ENCODE measurements at places on chromosomes 4 and X.

DNA sequence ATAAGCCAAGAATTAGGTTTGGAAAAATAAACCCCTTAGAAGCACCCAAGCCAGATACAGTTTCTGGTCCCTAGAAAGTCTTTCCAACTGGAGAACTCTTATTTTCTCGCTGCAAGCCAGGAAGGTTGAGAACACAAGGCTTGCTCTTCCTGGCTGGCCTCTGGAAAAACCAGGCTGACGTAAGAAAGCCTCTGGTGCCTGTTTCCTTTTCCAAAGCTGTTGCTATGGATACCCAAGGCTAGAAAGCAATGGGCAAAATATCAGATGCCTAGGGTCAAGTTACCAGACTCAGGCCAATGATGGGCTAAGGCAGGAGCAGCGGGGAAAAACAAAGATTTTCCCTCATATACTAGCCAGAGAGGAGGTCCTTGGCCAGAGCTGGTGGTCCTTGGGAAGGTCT lies 281.6 kb downstream of the KLHL13 start:
- no peak for DNase-seq
- H3K27me3 ChIP-seq: no peaks in the 10 kb centered on the region
- H3K27ac ChIP-seq: no peak overlapping the region
- no peaks in the 10 kb centered on the region for H3K4me1 ChIP-seq

GRCh38 chr4:157057218-157057617 lies 18.7 kb upstream of the GLRB start:
- no peak for DNase-seq

GRCh38 chr4:159048166-159048886 lies 54.6 kb upstream of the RAPGEF2 start:
- H3K36me3 ChIP-seq: no peaks in the 10 kb centered on the region
- peak overlapping the region; percentile 68 for H3K4me3 ChIP-seq
- peaks cover 13% of the 10 kb centered on the region for H3K4me1 ChIP-seq

GRCh38 chr4:34196375-34196774 lies 2047.9 kb downstream of the ARAP2 start:
- no peaks in the 10 kb centered on the region for H3K27me3 ChIP-seq
- H3K4me1 ChIP-seq: no peaks in the 10 kb centered on the region
- no peak for DNase-seq
- no peak overlapping the region for H3K4me3 ChIP-seq
- no peaks in the 10 kb centered on the region for H3K36me3 ChIP-seq

GRCh38 chrX:20857746-20858145 lies 516.5 kb upstream of the CNKSR2 start:
- H3K27ac ChIP-seq: no peak overlapping the region
- H3K4me3 ChIP-seq: no peak overlapping the region

- H3K27me3 ChIP-seq: no peaks in the 10 kb centered on the region
- no peaks in the 10 kb centered on the region for H3K36me3 ChIP-seq
- DNase-seq: no peak
- no peaks in the 10 kb centered on the region for H3K4me1 ChIP-seq
Measured at GRCh38 chr4:8910100-8910821, 38.6 kb upstream of the HMX1 start.

DNA sequence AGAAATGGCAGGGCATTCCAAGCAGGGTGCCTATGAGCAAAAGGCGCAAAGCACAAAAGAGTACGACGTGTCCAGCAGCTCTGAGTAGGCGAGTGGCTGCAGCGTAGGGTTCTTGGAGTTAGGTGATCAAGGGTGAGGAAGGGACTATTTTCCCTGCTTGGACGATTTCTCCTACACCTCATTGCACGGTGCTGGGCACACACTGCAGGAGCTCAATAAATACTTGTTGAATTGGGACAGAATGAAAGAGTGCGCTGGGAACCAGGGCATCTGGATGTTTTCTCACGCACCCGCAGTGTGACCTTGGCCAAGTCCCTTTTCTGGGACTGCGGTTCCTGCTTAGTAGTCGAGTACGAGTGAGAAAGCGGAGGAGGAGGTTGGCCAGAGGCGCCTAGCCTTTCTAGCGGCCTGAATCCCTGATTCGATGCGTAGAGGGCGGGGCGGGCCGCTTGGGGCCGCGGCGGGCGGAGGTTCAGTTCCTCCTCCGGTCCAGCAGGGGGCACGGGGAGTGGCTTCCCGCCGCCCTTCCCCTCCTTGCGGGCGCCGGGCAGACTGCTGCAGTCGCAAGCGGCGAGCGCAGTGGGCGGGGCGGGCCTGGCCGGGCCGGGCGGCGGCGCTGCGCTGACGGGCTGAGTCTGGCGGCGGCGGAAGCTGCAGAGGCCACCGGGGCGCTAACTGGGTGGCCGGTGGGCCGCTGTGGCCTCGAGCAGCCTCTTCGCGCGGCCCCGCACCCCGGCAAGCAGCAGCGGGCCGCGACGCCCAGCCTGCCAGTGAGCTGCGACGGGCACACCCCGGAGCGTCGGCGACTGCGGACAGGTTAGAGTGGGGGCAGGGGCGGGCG lies at the start of gene FAM199X:
TSS of gene FAM199X (plus strand) at position 560 of the 841 bp plus-strand sequence. CDS start 333 bp downstream, outside the sequence.
- H3K27ac ChIP-seq: peak within 1 kb of the TSS; percentile 78
- DNase-seq: peak; percentile 91
- peaks cover 12% of the 10 kb centered on the region for H3K4me1 ChIP-seq
- no peaks in the 10 kb centered on the region for H3K36me3 ChIP-seq

- H3K36me3 ChIP-seq: no peaks in the 10 kb centered on the region
- no peak for DNase-seq
- no peak overlapping the region for H3K27ac ChIP-seq
- no peak overlapping the region for H3K4me3 ChIP-seq
- peaks cover 45% of the 10 kb centered on the region for H3K4me1 ChIP-seq
Measured at GRCh38 chrX:10052906-10053625, 85.9 kb downstream of the CLDN34 start.

- no peaks in the 10 kb centered on the region for H3K27me3 ChIP-seq
- no peaks in the 10 kb centered on the region for H3K36me3 ChIP-seq
- peaks cover 21% of the 10 kb centered on the region for H3K4me1 ChIP-seq
- DNase-seq: no peak
- no peak overlapping the region for H3K4me3 ChIP-seq
- H3K27ac ChIP-seq: no peak overlapping the region
Measured at GRCh38 chr4:54727346-54727745, 69.6 kb downstream of the KIT start.

DNA sequence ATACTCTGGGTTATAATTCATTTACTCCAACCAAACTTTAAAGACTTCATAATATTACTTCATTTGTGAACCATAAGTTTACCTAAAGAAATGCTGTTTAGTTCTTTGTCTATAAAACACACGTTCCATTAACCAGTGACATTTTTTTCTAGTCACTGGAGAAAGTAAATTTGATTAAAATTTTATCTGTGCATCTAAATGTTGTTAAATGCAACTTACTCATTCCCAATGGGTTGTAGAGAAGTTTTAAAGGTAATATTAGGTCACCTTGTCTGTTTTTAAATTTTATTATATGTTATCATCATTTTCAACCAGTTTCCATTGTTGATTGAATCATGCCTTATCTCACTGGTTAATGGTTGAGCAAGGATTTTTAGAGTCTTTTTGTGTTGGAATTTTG lies 401.4 kb downstream of the CCSER1 start:
- DNase-seq: no peak
- no peaks in the 10 kb centered on the region for H3K36me3 ChIP-seq
- H3K27me3 ChIP-seq: no peaks in the 10 kb centered on the region
- no peak overlapping the region for H3K27ac ChIP-seq

DNA sequence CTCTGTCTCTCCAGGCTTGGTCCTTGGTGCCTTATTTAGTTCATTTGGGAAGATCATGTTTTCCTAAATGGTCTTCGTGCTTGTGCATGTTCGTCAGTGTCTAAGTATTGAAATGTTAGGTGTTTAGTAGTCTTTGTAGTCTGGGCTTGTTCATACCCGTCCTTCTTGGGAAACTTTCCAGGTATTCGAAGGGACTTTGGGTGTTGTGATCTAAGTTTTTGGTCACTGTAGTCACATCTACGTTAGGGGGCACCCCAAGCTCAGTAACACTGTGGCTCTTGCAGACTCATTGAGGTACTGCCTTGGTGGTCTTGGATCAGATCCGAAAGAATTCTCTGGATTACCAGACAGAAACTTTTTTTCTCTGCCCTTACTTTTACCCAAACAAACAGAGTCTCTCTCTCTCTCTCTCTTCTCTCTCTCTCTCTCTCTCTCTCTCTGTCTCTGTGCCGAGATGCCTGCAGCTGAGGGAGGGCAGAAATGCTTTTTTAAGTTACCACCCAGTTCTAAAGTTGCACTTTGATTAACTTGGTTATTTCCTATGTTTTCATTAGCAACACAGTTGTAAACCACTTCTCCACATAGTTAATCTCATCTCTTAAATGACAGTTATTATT lies 67.6 kb upstream of the SLC7A3 start:
- DNase-seq: peak; percentile 9
- H3K36me3 ChIP-seq: no peaks in the 10 kb centered on the region
- H3K4me1 ChIP-seq: no peaks in the 10 kb centered on the region
- H3K27ac ChIP-seq: no peak overlapping the region
- no peaks in the 10 kb centered on the region for H3K27me3 ChIP-seq

DNA sequence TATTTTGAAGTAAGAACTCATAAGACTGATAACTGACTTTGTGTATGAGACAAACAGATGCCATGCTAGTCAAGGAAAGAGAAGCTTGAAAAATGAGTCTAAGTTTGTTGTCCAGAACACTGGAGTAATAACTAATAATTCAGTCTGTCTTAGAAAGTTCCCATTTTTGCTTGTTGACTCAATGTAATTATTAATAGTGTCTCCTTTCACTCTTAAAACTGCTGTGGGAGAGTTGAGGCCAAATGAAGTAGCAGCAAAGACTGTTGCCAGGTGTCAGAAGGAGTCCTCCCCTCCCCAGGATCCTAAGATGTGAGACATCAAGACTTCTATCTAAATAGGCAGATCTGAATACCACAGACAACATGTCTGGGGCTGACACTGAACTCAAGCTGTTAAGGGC lies 20.8 kb upstream of the FAM13A start:
- no peak for DNase-seq
- H3K27ac ChIP-seq: no peak overlapping the region
- peaks cover 19% of the 10 kb centered on the region for H3K27me3 ChIP-seq
- H3K4me1 ChIP-seq: no peaks in the 10 kb centered on the region
- H3K36me3 ChIP-seq: no peaks in the 10 kb centered on the region

DNA sequence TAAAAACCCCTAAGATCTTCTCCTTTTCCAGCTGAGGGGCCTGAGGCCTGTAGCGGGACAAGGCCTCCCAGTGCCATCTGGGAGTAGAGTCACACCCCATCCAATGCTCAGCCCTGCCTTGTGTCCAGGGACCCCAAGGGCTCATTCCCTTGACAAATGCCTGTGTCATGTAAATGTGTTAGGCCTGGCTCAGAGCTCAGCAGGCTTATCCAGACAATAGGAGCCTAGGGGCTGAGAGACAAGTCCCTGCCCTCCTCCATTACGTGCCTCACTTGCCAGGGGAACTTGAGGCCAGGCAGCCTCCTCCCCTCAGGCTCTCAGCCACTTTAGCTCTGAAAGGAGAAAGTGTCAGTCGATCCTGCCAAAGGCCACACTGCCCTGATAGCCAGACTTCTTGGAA lies 166.8 kb upstream of the MAMLD1 start:
- H3K27me3 ChIP-seq: no peaks in the 10 kb centered on the region
- peaks cover 8% of the 10 kb centered on the region for H3K4me1 ChIP-seq
- no peak overlapping the region for H3K27ac ChIP-seq
- no peak overlapping the region for H3K4me3 ChIP-seq
- no peaks in the 10 kb centered on the region for H3K36me3 ChIP-seq
- DNase-seq: no peak

GRCh38 chr4:48307528-48307927 lies 33.8 kb upstream of the SLAIN2 start:
- H3K4me3 ChIP-seq: no peak overlapping the region
- H3K4me1 ChIP-seq: no peaks in the 10 kb centered on the region
- peaks cover 4% of the 10 kb centered on the region for H3K27me3 ChIP-seq
- no peaks in the 10 kb centered on the region for H3K36me3 ChIP-seq
- DNase-seq: no peak
- no peak overlapping the region for H3K27ac ChIP-seq

GRCh38 chr4:70863099-70863790 lies 23.6 kb upstream of the GRSF1 start:
- DNase-seq: no peak
- no peak overlapping the region for H3K27ac ChIP-seq
- H3K36me3 ChIP-seq: no peaks in the 10 kb centered on the region
- H3K4me3 ChIP-seq: no peak overlapping the region
- H3K27me3 ChIP-seq: no peaks in the 10 kb centered on the region

DNA sequence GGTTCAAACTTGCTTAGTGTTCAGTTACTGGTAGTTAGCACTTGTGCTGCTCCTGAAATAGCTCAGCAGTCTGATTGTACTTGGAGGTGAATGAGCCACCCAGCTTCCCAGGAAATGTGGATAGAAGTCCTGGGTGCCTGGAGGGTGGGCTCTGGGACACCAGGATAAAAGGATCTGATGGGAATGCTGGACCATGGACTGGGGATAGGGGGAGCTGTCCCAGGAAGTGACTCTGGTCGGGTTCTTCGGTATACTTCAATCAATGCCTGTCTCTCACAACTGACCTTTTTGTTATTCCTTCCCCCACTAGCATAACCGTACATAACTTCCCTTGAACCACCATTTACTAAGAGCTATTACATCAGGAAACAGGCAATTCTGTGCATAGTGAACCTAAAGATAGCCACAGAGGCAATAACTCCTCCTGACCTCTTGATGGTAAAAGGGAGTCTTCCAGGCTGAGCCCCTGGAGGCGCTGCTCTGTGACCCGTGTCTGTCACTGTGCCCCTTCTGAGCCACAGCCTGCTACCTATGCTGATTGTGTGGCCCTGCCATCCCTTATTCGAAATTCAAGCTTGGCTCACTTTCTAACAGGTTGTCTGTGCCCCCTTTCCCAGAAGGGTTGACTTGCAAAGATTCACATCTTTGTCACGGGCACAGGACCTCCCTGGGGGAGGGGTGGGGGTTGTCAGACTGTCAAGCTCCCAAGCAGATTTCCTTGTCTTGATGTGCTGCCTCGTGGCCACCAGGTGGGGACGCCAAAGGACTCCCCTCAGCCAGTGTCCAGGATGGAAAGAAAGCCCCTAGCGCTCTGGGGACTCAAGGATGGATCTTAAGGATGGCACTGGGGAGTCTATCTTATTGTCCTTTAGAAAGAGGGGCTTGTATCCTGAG lies 24.5 kb upstream of the WDR1 start:
- H3K4me1 ChIP-seq: no peaks in the 10 kb centered on the region
- H3K27me3 ChIP-seq: peaks cover 24% of the 10 kb centered on the region
- H3K36me3 ChIP-seq: no peaks in the 10 kb centered on the region
- H3K27ac ChIP-seq: no peak overlapping the region

DNA sequence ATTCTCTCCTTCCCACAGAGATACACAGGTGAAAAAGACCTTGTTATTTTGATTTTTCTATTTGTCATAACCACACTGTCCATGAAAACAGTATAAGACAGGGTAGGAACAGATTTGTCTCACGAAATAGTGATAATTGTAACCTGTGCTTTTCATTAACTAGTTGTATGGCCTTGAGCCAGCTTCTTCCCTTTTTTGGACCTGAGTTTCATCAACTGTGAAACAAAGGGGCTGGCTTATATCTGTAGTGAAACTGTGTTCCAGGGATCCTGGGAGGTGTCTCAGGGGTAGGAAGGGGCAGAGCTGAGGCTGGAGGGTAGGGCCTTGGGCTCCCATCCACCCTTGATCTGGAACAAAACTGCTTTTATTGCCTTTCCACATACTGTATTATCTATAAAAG lies 50.9 kb downstream of the MED28 start:
- H3K4me3 ChIP-seq: no peak overlapping the region
- H3K4me1 ChIP-seq: no peaks in the 10 kb centered on the region
- no peak overlapping the region for H3K27ac ChIP-seq
- H3K36me3 ChIP-seq: no peaks in the 10 kb centered on the region
- peaks cover 5% of the 10 kb centered on the region for H3K27me3 ChIP-seq
- DNase-seq: no peak

Measured in endothelial cell of umbilical vein (primary cell).